Breast epithelium (tissue), 4 donors: ENCODE measurements at places on chromosomes 2 and 18. TPM values are rescaled to one million over a fixed set of nuclear protein-coding genes. Genes with fewer than 3 reads are reported as not detected.

Gene EFEMP1
- 273 TPM for total RNA-seq

Gene DPYSL5
- not detected for total RNA-seq

Gene DOK6
- 1.3 TPM for total RNA-seq

Gene LCT
- total RNA-seq = not detected

Gene STAT4
- total RNA-seq = 5.9 TPM

Gene EFR3B
- 0.98 TPM for total RNA-seq

Gene CABYR
- 5.9 TPM for total RNA-seq

Gene TSPYL6
- total RNA-seq = not detected

Gene RAX
- total RNA-seq = not detected

Gene ALPG
- total RNA-seq = not detected

Gene PPP1R1C
- total RNA-seq = 4.2 TPM

Gene EPB41L3
- total RNA-seq = 178 TPM

Gene DYNAP
- not detected for total RNA-seq

Gene SERPINB11
- total RNA-seq = not detected

Gene ALPI
- total RNA-seq = 0.33 TPM

GRCh38 chr2:127039387-127040031, 67.4 kb downstream of the BIN1 start:
- no peak for DNase-seq

DNA sequence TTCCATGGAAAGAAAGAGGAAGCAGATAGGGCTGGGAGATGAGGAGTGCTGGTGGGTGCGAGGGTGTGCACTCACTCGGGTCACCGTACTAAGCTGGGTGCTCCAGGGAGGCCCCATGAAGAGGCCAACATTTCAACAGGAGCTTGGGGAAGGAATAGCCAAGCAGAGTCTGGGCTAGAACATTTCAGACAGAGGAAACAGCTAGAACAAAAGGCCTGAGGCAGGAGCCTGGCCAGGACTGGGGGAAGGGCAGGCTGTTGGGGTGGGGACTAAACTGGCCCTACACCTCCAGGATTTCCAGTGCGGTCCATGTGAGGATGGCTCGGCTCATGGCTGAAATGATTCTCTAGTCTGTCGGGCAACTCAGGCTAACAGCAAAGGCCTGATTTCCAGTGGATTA, 90.8 kb downstream of the ZFP36L2 start:
- DNase-seq = no peak

DNA sequence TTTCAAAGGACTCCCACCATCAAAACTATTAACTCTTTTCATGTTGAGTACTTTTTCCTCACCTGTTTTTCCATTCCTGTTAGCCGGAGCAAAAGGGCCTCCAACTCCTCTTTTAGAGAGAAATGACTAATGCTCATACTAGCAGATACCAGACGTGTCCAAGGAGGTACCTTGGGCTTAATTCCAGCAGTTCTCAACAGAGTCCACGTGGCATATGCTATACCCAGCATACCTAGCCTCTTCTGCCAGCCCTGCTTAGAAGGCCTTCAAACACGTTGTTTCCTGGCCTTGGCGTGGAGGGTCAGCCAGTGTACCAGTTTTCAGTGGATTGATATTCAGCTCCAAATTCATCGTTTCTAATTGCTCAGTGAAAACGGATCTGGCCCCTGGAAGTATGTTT, 123.9 kb downstream of the MGAT5 start:
- DNase-seq = no peak

- DNase-seq = no peak
Measured at GRCh38 chr18:62857263-62857976, 142.1 kb downstream of the PHLPP1 start.

DNA sequence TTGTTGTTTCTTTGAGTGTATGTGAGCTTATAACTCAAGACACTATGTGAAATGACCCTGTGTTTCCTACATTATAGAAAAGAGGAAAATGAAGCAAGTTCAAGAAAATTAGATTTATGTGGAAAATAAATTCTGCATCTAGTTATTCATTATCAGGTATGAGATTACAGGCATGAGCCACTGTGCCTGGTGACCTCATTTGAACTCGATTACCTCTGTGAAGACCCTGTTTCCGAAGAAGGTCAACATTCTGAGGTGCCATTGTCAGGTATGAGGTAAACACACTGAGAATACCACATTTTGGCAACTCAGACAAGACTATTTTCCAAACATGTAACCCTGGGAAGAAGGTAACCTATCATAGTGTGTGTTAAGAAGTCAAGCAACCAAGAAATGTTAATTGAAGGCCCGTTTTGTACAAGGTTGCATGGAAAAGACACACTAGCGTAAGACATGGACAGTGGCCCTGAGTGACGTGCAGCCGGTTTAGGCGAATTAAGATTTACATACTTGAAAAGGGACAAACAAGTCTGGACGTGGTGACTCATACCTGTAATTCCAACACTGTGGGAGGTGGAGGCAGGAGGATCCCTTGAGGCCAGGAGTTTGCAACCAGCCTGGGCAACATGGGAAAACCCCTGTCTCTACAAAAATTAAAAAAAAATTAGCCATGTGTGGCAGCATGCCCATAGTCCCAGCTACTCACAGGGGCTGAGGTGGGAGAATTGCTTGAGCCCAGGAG, 186.6 kb downstream of the NEDD4L start:
- DNase-seq = peak; percentile 63

- no peak for DNase-seq
Measured at GRCh38 chr2:97751752-97752151, 38.4 kb downstream of the ZAP70 start.

DNA sequence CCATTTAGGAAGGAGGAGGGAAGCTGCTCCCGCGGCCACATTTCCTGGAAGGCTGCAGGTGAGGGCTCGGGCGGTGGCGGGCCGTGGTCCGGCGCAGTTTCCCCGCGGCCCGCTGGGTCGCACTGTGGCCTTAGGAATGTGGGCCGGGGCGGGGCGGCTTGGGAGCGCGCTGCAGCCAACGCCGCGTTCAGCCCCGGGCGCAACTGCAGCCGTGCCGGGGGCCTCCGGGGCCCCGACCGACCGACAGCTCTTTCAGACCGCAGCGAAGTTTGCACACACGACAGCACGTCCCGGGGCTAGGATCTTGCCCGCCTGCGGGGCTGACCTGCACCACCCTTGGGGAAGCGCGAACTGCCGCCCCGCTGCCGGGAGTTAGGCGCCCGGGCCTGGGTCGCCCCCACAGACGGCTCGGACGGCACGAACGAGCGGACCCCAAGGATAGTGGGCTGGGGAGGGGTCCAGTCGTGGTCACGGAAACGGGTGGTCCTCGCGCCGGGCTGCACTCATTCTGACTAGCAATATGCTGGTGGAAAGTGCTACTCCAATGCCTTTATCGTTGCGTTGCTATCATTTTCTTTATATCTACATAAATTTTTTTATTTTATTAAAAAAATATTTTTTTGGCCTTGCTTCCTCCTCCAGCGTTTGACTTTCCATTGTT, 69.9 kb upstream of the DLX2 start:
- DNase-seq = peak; percentile 77

DNA sequence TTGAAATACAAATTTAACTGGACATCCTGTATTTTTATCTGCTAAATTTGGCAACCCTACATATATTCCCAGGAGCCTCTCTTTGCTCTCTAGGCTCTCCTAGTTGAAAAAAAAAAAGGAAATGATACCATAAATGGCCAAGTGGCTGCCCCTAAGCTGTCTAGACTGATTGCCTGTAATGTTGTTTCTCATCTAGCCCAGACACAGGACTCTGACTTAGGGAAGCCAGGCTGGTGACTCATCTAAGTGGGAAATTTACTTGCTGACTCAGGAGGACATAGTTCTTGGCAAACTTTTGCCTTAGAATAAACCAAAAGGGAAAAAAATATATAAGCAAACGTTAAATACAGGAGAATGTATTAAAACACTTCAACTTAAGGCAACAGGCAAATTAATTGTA, 14.6 kb upstream of the ITGAV start:
- DNase-seq = no peak

DNA sequence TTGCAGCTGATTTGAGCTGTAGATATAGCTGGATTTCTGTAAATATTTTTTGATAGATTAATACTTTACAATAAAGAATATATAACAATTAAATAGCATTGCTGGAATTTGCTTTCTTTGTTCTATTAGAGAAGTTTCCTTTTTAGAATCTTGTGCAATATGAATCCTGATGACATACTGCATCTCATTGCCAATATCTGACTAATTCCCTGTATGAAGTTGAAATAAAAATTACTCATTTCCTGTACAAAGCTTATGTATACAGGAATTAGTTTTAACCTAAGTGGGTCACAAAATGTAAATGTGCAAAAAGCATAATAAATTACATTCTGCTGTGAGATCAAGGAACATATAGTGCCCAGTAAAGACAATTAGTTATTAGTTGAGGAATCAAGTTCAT, 72.8 kb upstream of the TMEFF2 start:
- no peak for DNase-seq

- DNase-seq = no peak
Measured at GRCh38 chr2:3257166-3257565, 120.5 kb downstream of the EIPR1 start.

- no peak for DNase-seq
Measured at GRCh38 chr2:27251766-27252165, 11.1 kb downstream of the SLC30A3 start.

DNA sequence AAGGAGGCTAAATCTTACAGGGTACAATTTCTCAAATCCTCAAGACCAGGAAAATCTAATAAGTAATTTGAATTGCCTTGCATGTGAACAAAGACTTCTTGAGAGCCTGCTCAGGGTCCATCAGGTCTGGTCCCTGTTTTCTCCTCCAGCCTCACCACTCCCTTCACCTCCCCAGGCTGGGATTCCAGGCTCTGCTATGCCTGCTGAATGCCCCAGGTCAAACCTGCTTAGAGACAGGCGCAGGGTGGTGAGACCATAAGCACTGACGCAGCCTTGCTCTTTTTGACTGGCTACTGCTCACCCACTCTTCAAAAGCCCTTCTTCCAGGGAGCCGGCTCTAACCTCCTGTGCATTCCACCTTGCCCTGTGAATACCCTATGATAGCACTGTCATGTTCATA, 356.4 kb upstream of the ACVR2A start:
- DNase-seq = no peak

- no peak for DNase-seq
Measured at GRCh38 chr2:7738596-7738995, 821.4 kb downstream of the RNF144A start.

DNA sequence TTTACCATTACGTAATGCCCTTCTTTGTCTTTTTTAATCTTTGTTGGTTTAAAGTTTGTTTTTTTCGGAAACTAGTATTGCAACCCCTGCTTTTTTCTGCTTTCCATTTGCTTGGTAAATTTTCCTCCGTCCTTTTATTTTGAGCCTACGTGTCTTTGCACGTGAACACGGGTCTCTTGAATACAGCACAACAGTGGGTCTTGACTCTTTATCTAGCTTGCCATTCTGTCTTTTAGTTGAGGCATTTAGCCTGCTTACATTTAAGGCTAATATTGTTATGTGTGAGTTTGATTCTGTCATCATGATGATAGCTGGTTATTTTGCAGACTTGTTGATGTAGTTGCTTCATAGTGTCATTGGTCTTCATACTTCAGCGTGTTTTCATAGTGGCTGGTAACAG, 37.5 kb upstream of the TTC39C start:
- no peak for DNase-seq

GRCh38 chr2:10876963-10877362, 34.8 kb upstream of the KCNF1 start:
- DNase-seq = no peak

DNA sequence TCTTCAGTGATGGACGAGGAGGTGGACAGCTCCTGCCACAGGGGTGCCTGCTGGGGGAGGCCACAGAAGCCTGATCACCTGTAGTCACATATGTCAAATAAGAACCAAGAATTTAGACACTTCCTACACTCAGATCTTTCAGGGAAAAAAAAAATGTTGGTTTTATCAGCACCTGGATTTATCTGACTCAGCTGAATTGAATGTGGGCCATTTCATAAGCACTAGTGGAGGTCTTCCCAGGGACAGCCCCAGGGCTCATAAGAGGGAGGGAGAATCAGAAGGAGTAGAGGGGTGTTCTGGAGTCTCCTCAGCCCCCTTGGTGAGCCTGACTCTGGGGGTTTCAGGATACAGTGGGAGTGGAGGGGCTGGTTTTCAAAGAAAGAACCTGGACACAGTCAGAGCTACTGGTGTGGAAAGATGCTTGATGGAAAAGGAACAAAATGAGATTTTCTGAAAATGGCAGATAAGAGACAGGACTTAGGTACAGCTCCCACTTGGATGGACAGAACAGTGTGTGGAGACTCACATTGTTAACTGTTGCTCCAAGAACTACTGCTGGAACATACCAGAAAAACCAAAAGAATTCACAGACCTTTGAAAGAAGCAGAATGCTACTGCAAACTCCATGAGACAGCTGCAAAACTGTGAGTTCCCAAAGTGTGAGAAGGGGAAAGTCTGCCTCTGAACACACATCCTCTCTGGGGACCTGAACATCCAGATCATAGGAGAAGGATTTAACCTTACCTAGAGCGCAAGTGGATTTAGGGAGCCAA, 45.4 kb downstream of the LCT start:
- no peak for DNase-seq
